ENCODE measurements at places on chromosomes 1 and 21.

GRCh38 chr1:3018576-3018975, 2.7 kb upstream of the ACTRT2 start:
- DNase-seq = no peak

GRCh38 chr1:189662190-189662589, 815.5 kb downstream of the BRINP3 start:
- no peak for DNase-seq

DNA sequence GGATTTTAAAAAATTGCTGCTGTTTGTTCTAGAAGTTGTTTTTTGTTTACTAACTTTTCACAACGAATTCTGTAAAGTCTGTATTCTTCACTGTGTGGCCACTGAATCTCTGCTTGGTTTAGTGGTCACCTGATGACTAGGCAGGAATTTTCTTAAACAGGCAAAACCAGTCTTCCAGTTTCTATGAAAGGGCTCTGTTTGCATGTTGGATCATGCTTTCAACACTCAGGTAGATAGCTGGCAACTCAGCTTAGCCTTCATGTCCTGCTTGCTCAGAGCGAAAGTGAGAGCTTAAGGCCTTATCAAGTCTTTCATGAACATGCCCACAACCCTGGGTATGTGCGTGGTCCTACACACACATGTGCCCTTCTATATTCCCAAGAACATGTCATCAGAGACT, 52.4 kb upstream of the CCDC190 start:
- DNase-seq = no peak

DNA sequence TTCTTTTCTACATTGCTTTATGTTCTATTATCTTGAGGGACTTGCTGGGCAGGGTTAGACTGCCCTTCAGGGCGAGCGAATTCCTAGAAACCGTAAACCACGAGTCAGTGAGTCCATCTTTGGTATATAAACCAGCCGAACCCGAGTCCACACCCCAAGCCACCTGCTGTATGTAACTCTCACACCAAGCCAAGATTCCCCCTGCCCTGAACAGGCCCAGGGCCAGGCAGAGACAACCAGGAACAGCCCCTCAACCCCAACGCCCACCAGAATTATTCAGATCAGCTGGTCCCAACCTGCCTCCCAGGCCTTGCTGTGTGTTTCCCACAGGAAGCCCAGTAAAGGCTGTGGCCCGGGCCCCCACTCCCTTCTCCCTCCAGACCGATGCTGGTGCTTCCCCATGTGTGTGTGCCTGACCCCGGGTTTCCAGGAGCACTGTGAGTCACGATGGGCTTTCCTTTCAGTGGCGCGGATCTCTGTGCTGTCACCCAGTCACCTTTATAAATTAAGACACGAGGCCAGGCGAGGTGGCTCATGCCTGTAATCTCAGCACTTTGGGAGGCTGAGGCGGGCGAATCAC, 17.1 kb downstream of the KIF17 start:
- no peak for DNase-seq

GRCh38 chr1:21313886-21314721, 23.8 kb upstream of the ECE1 start:
- DNase-seq = no peak

DNA sequence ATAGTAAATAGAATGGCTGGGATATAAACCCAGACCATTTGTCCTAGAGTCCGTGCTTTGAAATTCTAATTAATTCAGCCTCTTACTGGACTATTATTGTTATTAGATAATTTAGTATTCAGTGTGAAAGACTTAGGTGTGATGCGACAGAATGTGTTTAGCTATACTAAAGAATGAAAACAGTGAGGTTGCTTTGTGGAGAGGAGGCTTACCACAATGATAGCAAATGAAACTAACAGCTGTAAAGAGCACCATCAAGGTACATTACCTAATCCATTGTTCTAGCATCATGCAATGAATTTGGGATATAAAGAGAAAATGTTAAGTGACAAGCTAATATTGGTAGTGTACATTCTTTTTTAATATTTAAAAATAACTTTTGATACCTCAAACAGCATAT, 911.1 kb downstream of the KCNT2 start:
- DNase-seq = no peak

DNA sequence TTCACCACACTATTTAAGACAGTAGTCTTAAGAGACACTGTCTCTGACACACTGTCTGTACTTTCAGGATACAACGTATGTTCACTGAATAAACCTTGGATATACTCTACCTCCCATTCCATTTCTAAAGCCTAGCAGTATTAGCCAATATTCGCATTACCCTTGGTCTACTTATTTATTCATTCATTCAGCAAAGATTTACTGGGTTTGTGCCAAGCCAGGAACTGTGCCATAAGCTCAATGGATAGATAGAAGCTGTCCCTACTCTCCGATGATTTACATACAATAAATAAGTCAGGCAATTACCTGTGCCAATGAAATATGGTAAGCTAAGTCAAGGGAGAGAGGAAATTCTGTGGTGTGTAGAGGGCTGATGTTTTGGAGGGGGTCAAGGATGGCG, 195.2 kb upstream of the RAB4A start:
- DNase-seq = no peak

DNA sequence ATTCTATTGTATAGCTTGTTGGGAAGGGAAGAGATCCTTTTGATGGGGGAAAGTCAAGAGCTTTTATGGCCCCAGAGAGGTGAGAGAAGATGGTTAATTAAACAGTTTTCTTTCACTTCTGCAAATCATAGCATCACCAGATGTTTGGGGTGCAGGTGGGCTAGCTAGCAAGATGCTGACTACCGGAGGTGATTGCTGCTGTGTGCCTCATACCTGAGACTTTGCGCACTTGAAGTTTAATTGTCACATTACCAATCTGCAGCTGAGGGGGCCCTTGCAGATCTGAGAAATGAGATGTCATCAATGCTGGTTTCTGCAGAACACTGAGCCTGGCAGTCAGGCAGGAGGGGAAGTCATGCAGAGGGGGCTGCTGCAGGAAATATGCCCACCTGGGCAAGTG, 73.9 kb downstream of the SNRPE start:
- no peak for DNase-seq

- DNase-seq = no peak
These were observed 19.3 kb downstream of the ALDH4A1 start for GRCh38 chr1:18883079-18883478.

GRCh38 chr21:35922618-35923017, 137.7 kb downstream of the SETD4 start:
- DNase-seq = no peak

DNA sequence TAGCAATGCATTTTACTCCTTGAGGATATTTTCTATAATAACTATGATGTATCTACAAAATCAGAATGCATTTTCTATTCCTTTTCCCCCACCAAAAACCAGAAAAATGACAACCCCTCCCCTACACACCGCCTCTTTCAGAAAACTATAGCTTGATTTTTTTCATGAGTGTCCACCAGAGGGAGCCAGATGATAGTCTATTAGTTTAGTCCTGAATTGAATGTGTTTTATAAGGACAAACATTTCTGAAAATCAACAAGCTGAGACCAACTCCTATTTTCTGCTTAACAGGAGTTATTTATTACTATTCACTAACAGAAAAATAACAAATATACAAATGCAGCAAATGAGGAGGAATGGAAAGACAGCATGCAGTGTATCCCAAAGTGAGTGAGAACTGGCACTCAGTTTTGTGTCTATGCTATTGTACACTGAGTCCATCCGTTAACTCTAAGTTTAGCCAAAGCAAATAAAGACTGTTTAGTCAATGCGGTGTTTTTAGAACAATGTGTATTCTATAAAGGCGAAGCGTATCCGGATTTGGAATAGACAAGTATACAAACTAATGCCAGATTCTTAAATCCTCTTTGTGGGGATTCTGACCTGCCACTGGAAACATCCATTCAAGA, 182.6 kb downstream of the VAV3 start:
- no peak for DNase-seq

DNA sequence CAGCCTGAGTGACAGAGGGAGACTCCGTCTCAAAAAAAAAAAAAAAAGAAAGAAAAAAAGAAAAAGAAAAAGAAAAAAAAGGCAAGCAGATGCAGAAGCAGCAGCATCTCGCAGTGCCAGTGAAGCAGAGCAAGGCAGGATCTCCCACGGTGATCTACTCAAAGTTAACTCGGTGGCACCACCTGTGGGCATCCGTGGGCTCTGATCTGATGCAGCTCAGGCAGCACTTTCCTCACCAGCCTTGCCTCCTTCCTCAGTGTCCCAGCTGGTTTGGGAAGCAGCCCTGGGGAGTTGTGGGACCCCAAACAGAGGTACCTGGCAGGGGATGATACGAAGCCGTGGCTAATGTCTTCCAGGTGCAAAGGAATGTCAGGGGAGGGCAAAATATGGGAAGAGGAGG, 104.3 kb upstream of the KRTAP19-8 start:
- no peak for DNase-seq

- DNase-seq = no peak
These were observed 147.2 kb upstream of the DPYD start for GRCh38 chr1:98068016-98068415.

- DNase-seq = no peak
These were observed 8.7 kb upstream of the TDRD10 start for GRCh38 chr1:154493276-154493675.

DNA sequence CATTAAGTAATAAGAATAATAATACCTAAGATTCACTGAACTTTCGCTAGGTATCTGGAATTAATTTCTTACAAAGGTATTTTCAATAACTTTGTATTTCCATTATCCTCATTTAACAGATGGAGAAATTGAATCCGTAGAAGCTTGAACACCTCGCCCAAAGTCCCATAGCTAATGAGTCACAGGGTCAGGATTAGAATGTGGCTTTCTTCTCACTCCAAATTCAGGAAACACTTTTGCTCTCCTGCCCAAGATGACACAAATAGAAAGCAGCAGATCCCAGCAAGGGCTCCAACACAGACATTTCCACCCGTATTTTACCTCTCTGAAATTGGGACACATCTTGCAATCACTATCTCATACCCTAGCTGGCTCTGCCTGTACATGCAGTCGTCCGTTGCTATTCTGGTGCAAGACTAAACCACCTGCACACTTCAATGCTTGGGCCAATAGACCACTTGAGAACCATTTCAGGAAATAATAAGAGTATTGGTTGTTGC, 125.9 kb upstream of the GREM2 start:
- no peak for DNase-seq

DNA sequence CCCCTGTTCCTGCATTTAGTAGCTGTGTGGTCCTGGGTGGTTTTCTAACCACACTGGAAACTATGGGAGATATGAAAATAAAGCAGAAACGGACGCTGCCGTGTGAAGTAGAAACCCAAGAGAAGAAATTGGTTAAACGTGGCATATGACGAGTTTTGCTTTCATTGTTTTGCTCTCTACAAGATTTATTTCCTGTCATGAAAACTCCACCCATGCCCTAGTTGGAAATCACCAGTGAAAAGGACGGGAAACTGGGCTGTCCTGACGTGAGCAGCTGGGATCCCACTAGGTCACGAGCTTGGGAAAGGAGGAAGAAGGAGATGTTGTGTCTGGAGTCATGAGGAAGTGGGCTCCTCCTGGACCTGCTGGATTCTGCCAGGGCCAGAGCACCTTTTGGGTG, 120.8 kb upstream of the GADD45A start:
- no peak for DNase-seq

DNA sequence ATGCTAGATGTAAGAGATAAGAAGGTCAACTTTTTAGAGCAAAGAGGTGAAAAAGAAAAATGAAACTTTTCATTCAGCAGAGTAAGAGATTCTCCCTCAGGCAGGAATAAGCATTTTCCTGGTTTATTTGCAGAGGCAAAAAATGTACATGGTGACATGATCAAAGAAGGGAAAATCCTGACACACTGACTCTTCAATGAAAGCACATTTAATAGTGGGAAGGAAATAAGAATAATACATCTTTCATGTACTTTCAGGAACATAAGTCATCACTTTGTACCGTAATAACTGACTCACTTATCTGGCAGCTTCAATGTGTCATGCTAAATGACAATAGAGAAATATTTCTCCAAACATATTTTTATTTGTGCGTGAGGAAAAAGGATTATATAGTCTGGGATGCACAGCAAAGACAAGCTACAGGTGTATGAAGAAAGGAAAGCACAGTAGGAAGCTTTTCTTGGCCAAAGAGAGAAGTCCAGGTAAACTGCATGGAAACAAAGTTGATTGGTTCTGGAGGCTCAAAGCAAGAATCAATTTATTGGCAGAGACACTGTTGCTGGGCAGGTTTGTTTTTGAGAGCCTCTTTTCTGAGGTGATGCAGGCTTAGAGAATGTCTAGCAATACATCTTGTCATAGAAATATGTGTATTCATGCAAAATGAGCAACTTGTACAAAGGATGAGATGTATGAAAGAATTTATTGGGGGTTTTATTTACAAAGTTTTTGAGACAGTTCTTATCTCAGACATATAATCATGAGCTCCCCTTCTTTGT, 1409.0 kb downstream of the PLA2G4A start:
- DNase-seq = no peak

DNA sequence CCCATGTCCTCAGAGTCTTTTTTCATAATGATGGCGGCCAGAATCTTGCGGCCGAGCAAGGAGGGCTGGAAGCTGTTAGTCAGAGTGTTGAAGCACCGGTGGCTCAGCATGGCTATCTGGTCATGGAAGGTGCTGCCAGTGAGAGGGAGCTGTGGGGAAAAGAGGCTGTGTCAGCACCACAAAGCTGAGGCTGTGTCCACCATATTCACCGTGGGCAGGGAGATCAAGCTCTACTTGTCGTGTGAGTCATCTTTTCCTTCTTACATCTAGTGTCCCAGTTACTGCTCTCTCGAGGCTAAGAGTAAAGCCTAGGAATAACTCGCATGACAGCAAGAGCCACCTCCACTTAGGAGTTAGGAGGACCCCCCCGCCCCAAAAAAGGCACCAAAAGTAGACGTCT, 18.2 kb downstream of the ADAR start:
- DNase-seq = no peak

- DNase-seq = no peak
These were observed 170.7 kb downstream of the ST6GALNAC5 start for GRCh38 chr1:77038000-77038399.

GRCh38 chr1:245404527-245404926, 249.7 kb downstream of the KIF26B start:
- DNase-seq = no peak

GRCh38 chr1:38778051-38778450, 81.5 kb downstream of the RRAGC start:
- no peak for DNase-seq

DNA sequence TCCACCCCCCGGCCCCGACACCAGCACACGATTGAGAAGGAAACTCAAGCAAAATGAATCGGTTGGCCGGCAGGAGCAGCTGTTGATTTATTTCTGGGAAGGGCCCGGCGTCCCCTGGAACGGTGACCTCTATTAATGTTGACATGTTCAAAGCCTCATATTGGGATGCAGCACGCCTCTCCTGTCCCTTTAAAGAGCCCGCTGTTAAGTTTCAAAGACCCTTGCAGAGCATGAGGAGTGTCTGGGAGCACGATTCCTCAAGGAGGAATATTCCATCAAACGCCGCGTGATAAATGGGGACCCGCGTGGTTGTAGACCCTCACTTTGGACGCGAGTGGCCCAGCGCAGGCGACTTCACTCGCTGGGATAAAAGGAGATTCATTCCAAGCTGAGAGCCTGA, 21.5 kb upstream of the ACTL8 start:
- DNase-seq = no peak

Measured in stimulated activated CD4-positive, alpha-beta T cell treated with anti-CD3 and anti-CD28 coated beads, Interleukin-1b, Interleukin-23, amount 100 ng/mL, for 1 hour (primary cell).